ENCODE measurements at places on chromosomes 5 and 9.

DNA sequence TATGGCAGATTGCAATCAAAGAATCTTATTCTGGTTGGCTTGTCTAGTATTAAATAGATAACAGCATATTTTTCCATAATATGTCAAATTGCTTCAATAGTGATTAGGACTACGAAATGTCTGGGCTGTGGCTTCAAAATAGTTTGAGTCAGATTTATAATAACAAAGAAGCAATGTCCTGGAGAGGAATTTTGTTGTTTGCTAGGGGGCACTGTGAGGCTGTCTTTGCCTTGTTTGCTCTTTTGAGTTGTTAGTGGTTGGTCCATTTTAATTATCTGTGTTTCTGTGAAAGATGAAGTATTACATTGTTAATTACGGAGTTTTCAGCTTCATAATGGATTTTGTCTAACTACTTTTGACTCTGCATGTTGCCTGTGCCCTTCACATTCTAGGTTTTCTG, 713.6 kb downstream of the TLE4 start:
- H3K4me3 ChIP-seq: no peak overlapping the region
- no peak for DNase-seq
- H3K4me1 ChIP-seq: no peaks in the 10 kb centered on the region
- no peaks in the 10 kb centered on the region for H3K36me3 ChIP-seq
- H3K27me3 ChIP-seq: no peaks in the 10 kb centered on the region
- H3K27ac ChIP-seq: no peak overlapping the region

GRCh38 chr9:129402371-129402739, 218.5 kb downstream of the C9orf50 start:
- H3K27me3 ChIP-seq: peaks cover 2% of the 10 kb centered on the region
- H3K27ac ChIP-seq: no peak overlapping the region
- H3K4me1 ChIP-seq: no peaks in the 10 kb centered on the region
- no peak overlapping the region for H3K4me3 ChIP-seq

- H3K4me1 ChIP-seq: no peaks in the 10 kb centered on the region
- no peak for DNase-seq
- no peak overlapping the region for H3K4me3 ChIP-seq
- H3K36me3 ChIP-seq: no peaks in the 10 kb centered on the region
- H3K27me3 ChIP-seq: no peaks in the 10 kb centered on the region
These were observed 175.8 kb downstream of the C5orf15 start for GRCh38 chr5:133792655-133793054.

GRCh38 chr5:172097356-172097755, 90.7 kb downstream of the STK10 start:
- H3K27ac ChIP-seq: peak overlapping the region; percentile 13
- H3K4me1 ChIP-seq: peaks cover 15% of the 10 kb centered on the region
- H3K36me3 ChIP-seq: peaks cover 31% of the 10 kb centered on the region
- no peaks in the 10 kb centered on the region for H3K27me3 ChIP-seq
- no peak overlapping the region for H3K4me3 ChIP-seq
- no peak for DNase-seq

DNA sequence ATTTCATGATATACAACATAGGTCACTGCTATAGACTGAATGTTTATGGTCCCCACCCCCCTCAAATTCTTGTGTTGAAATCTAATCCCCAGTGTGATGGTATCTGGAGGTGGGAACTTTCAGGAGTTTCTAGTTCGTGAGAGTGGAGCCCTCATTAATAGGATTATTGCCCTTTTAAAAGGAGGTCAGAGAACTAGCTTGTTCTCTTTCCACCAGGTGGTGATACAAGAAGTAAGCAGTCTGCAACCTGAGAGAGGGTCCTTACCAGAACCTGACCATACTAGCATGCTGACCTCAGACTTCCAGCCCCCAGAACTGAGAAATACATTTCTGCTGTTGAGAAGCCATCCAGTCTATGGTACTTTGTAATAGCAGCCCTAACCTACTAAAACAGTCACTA, 33.3 kb downstream of the TMEM161B start:
- H3K4me1 ChIP-seq: peaks cover 9% of the 10 kb centered on the region
- H3K36me3 ChIP-seq: peaks cover 31% of the 10 kb centered on the region
- no peak overlapping the region for H3K27ac ChIP-seq
- H3K27me3 ChIP-seq: no peaks in the 10 kb centered on the region
- no peak overlapping the region for H3K4me3 ChIP-seq
